Thoracic aorta (tissue), 2 donors: ENCODE measurements at places on chromosomes 12 and 14. TPM values are rescaled to one million over a fixed set of nuclear protein-coding genes. Genes with fewer than 3 reads are reported as not detected.

GRCh38 chr12:107320929-107321631 lies 227.7 kb upstream of the CRY1 start:
- H3K27ac ChIP-seq = no peak overlapping the region
- DNase-seq = no peak
- peak overlapping the region; percentile 55 for H3K4me3 ChIP-seq
- no peaks in the 10 kb centered on the region for H3K36me3 ChIP-seq

DNA sequence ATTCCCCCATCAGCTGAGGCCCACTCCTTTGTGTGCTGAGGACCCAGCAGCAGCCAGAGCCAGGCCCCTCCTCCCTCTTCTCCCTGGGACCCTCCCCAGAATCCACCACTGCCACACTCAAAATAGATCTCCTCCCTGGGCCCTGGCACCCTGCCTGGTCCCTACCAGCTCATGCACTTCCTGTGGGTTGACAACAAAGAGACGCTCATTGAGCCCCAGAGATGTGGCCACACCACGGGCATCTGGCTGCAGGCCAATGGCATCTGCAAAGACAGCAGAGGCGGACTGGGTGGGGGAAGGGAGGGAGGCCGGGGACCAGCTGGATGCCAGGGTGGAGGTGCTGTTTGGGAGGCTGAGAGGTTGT lies 16.0 kb upstream of the ENDOU start:
- H3K27ac ChIP-seq = no peak overlapping the region
- DNase-seq = no peak
- no peaks in the 10 kb centered on the region for H3K27me3 ChIP-seq
- no peak overlapping the region for H3K4me3 ChIP-seq
- H3K4me1 ChIP-seq = peaks cover 39% of the 10 kb centered on the region

DNA sequence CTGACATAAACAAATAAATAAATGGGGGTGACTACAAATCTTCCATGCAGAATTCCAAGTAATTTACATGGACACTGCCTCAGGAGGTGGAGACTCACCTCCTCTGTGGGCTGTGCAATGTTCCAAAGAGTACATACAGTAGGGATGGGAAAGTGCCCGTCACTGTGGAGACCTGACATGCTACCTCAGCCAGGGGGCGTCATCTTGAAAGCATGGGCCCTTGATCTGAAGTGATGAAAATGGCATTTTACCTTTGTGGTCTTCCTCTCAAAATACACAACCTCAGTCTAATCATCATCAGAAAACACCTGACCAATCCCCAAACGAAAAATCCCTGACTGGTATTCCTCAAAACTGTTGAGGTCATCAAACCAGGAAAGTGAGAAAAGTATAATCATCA lies 48.4 kb downstream of the ANAPC7 start:
- H3K4me1 ChIP-seq = no peaks in the 10 kb centered on the region
- peaks cover 11% of the 10 kb centered on the region for H3K36me3 ChIP-seq
- no peak overlapping the region for H3K27ac ChIP-seq
- no peak for DNase-seq
- H3K27me3 ChIP-seq = no peaks in the 10 kb centered on the region

DNA sequence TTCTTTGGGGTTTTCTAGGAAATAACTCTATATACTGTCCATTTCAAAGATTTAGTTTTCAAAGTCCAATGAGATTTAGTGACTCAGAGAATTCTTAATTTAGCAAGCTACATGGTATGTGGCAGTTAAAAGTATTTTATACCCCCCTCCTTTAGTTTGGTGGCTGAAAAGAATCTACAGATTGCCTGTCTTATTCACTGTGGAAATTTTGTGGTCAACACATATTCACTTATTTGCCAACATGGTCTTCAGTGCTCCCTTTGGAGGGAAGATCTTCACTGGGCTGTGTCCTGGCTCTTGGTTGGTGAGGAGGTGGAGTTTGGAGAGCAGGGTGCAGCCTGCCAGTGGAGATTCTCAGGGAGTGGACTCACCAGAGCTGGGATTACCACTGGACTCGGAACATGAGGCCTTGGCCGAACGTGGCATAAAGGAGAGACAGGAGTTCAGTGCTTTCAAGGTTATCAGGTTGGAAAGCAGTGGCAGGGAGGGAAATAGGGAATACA lies 39.8 kb downstream of the SAMD4A start:
- H3K27me3 ChIP-seq = no peaks in the 10 kb centered on the region
- H3K4me3 ChIP-seq = peak overlapping the region; percentile 6
- H3K4me1 ChIP-seq = peaks cover 19% of the 10 kb centered on the region
- H3K27ac ChIP-seq = peak overlapping the region; percentile 58

OR6C2 gene
- total RNA-seq = not detected

GRCh38 chr12:110012659-110013058 lies 13.4 kb downstream of the ANKRD13A start:
- no peak overlapping the region for H3K27ac ChIP-seq
- no peak for DNase-seq

INSM2 gene
- not detected for total RNA-seq

DNA sequence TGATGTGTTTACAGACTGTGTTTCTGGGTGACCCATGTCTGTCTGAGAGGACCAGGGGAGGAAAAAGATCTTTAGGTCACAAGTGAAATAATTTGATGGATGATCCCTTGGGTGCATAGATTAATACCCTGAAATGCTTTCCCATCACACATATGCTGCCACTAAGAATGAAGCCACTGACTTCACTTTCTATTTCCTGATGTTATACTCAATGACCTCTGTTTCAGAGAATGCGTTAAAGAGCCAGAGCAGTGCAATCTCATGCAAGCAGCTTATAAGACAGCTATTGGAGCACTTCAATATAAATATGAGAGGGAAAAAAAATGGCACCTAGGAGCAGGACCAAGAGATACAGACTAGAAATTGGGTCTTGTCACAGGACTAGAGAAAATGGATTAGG lies 133.7 kb downstream of the KLHL28 start:
- no peak overlapping the region for H3K4me3 ChIP-seq
- no peaks in the 10 kb centered on the region for H3K27me3 ChIP-seq
- no peak overlapping the region for H3K27ac ChIP-seq
- H3K4me1 ChIP-seq = no peaks in the 10 kb centered on the region

ZNF891 gene
- total RNA-seq = 4.3 TPM

- no peaks in the 10 kb centered on the region for H3K27me3 ChIP-seq
- no peak for DNase-seq
- H3K27ac ChIP-seq = no peak overlapping the region
Observed at GRCh38 chr12:123948796-123949769, 23.5 kb downstream of the CCDC92 start.

DNA sequence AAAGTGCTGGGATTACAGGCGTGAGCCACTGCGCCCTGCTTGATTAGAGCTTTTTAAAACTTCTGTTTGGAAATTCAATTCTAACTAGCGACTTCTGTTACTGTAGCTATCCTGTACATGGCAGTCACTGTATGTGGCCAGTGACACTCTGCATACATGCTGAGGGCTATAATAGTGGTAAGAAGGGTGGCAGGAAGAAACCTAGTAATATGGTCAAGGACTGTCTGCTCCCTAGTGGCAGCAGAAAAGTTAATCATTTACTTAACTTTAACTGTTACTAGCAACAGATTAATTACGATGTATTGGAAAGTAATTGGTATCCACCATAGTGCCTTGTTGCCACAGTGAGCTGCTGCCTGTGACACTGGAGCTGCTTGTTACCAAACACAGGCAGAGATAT lies 149.0 kb downstream of the KITLG start:
- H3K27ac ChIP-seq = no peak overlapping the region
- peaks cover 11% of the 10 kb centered on the region for H3K4me1 ChIP-seq
- no peak overlapping the region for H3K4me3 ChIP-seq
- no peaks in the 10 kb centered on the region for H3K36me3 ChIP-seq
- H3K27me3 ChIP-seq = no peaks in the 10 kb centered on the region
- DNase-seq = no peak

AMHR2 gene
- total RNA-seq = 0.27 TPM

KCNH3 gene
- 0.95 TPM for total RNA-seq

DNA sequence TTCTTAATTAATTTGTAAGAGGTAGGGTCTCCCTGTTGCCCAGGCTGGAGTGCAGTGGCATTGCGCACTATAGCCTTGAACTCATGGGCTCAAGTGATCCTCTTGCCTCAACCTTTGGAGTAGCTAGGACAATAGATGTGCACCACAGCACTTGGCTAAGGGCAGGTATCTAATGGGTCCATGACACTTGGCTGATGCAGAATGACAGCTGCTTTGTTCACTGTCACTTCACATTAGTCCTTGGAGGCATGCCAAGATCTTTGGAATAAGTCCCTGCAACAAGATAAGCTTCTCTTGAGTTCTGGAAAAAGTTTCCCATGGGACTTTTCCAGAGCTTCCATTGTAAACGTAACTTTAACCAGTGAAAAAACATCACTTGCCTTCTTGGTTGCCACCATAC lies 23.4 kb downstream of the COQ6 start:
- no peaks in the 10 kb centered on the region for H3K27me3 ChIP-seq
- no peak overlapping the region for H3K27ac ChIP-seq
- DNase-seq = no peak

GRCh38 chr14:95237121-95237957 lies 80.0 kb upstream of the DICER1 start:
- no peaks in the 10 kb centered on the region for H3K36me3 ChIP-seq
- H3K4me3 ChIP-seq = no peak overlapping the region
- no peaks in the 10 kb centered on the region for H3K4me1 ChIP-seq
- no peaks in the 10 kb centered on the region for H3K27me3 ChIP-seq
- no peak overlapping the region for H3K27ac ChIP-seq

DNA sequence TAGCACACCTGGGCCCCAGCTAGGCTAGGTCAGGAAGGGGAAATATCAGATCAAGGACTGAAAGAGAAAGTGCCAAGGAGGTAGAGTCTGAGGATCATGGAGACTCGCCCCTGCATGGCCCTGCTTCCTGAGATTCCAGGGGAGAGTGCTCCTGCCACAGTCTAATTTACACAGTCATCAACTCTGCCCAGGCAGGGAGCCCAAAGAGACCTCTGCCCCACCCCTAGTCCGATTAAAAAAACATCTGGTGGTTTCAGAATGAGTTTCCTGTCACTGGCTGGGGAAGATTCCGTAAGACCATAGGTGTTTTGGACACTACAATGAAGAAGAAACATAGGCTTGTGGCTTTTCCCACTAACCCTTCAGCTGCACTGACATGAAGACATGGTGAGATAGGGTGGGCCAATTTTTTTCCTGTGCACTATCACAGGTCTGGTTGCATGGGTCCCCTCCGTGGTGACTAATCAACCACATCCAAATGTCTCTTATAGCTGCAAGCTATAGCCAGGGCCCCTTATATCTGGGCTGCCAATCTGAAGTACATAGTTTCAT lies 31.5 kb upstream of the GZMB start:
- H3K27me3 ChIP-seq = no peaks in the 10 kb centered on the region
- no peak overlapping the region for H3K4me3 ChIP-seq
- H3K36me3 ChIP-seq = no peaks in the 10 kb centered on the region
- H3K4me1 ChIP-seq = no peaks in the 10 kb centered on the region

KRT75 gene
- not detected for total RNA-seq

DNA sequence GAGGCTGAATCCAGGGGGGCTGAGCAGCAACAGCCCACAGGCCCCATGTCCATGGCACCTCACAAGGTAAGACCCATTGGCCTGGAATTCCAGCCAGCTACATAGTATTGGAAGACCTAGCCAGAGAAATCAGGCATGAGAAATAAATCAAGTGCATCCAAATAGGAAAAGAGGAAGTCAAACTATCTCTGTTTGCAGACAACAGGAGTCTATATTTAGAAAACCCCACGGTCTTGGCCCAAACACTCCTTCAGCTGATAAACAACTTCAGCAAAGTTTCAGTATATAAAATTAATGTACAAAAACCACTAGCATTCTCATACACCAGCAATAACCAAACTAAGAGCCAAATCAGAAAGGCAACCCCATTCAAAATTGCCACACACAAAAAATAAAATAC lies 16.9 kb downstream of the PDE6H start:
- H3K4me3 ChIP-seq = no peak overlapping the region
- H3K27me3 ChIP-seq = no peaks in the 10 kb centered on the region
- no peaks in the 10 kb centered on the region for H3K36me3 ChIP-seq
- no peak for DNase-seq

DNA sequence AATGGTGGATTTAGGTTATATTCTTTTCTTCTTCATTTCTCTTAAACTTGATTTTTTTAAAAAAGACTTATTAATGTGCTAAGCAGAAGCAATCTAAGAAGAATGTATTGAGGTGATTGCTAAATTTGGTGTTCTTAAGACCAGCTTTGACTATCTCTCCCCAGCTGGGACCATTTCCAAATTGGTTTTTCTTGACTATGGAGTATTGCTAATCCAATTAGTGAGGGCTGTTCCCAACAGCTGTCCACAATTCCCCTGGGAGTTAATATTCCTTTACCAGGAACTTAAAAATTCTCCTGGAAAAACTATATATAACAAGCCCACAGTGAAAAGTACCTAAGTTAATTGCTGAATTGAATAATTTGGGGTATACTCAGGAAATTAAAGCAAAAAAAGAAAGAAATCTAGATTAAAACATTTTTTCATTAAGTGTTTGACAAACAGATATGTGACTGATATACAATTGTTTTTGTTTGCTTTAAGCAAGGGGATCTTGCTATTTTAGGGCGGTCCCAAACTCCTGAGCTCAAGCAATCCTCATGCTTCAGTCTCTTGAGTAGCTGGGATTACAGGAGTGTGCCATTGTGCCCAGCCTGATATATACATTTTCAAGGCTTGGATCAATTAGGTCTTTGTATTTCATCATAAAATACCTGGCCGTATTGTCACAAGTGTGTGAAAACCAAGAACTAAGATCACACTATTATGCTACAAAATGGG lies 105.0 kb downstream of the FAR2 start:
- no peaks in the 10 kb centered on the region for H3K4me1 ChIP-seq
- H3K36me3 ChIP-seq = no peaks in the 10 kb centered on the region
- no peak overlapping the region for H3K4me3 ChIP-seq

C12orf57 gene
- 370 TPM for total RNA-seq

SINHCAF gene
- total RNA-seq = 10.2 TPM

- no peak overlapping the region for H3K27ac ChIP-seq
- no peaks in the 10 kb centered on the region for H3K36me3 ChIP-seq
- H3K4me3 ChIP-seq = no peak overlapping the region
- H3K4me1 ChIP-seq = peaks cover 4% of the 10 kb centered on the region
Observed at GRCh38 chr12:39912211-39912980, 193.5 kb downstream of the SLC2A13 start.

- H3K36me3 ChIP-seq = no peaks in the 10 kb centered on the region
- DNase-seq = no peak
- H3K4me1 ChIP-seq = no peaks in the 10 kb centered on the region
- H3K27ac ChIP-seq = no peak overlapping the region
- H3K27me3 ChIP-seq = no peaks in the 10 kb centered on the region
Observed at GRCh38 chr12:51036279-51036678, 10.1 kb upstream of the SLC11A2 start.

DNA sequence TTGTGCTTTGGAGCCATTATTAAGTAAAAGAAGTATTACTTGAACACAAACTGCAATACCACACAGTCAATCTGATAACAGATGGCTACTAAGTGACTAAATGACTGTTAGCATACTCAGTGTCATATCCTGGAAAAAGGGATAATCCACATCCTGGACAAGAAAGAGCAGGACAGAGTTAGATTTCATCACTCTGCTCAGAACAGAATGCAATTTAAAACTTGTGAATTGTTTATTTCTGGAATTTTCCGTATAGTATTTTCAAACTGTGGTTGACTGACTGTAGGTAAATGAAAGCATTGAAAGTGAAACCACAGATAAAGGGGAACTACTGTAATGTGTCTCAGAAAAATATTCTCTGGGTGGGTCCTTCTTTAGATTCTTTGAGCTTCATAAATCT lies 458.8 kb downstream of the TMEM117 start:
- H3K4me1 ChIP-seq = no peaks in the 10 kb centered on the region
- H3K36me3 ChIP-seq = no peaks in the 10 kb centered on the region
- no peaks in the 10 kb centered on the region for H3K27me3 ChIP-seq
- no peak overlapping the region for H3K4me3 ChIP-seq
- H3K27ac ChIP-seq = no peak overlapping the region
